Effector memory CD8-positive, alpha-beta T cell (primary cell): ENCODE measurements at places on chromosomes 7 and 10.

DNA sequence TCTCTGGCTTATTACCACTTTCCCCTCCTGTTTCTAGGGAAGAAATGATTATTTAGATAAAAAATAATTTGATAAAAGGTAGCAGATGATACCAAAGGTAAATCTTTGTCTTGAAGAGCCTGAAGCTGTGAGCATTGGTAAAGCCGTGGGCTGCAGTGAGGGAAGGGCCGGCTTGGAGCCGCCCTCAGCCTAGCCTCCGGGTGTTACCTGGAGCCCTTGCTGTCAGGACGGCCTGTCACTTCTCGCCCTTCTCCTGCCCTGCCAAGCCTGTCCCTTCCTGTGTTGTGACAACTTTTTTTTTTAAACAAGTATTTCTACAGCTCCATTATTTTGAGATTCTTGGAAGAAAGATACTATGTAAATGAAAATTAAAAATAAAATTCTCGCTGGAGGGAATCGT is 7.0 kb downstream of the CUX1 start:
- DNase-seq: no peak

- no peak for DNase-seq
Measured at GRCh38 chr7:45582136-45582749, 8.1 kb downstream of the ADCY1 start.

- DNase-seq: no peak
Measured at GRCh38 chr7:135257790-135258189, 24.2 kb downstream of the STRA8 start.

DNA sequence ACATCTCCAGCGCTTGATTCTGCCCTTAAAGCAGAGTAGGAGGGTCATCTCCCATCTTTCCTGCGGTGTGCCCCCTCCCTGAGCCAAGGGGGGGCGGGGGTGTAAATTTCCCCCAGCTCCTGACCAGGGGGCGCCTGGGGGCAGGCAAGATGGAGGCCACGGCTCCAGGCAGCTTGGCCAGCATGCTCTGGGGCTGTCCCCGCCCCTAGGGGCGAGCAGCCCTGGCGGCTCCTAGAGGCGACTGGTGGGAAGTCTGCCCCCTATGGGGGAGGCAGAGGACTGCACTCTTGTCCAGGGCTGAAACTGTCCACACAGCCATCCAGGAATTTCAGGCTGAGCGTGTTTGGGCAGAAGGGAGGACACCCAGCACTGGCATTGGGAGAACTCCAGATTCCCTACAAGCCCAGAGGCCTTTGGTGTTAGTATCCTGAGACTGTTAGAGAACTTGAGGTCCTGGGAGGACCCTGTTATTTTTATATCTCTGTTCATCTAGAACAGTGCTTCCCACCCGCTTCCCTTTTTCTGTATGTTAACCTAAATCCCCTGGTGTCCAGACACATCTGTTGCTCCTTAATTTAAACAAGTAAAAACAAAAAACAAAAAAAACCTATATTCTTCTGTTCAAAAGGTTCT is 4.6 kb downstream of the STRA8 start:
- DNase-seq: no peak
